ENCODE measurements at places on chromosomes 4 and X. TPM values are rescaled to one million over a fixed set of nuclear protein-coding genes. Genes with fewer than 3 reads are reported as not detected.

The RP2 gene
- total RNA-seq: 13.9 TPM

DNA sequence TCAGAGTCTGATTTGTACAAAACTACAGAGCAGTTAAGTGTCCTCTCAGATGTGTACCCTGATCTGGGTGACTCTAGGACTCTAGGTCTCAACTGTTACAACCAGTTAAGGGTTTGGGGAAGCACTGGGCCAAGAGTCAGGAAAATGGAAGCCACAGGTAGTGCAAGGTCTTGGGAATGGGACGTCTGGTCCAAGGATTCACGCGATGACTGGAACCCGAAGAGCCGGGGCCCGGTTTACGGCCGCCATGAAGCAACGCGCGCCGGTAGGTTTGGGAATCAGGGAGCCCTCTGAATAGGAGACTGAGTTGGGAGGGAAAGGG lies 321 bp upstream of the HPRT1 start:
- H3K4me1 ChIP-seq: peaks cover 12% of the 10 kb centered on the region
- DNase-seq: no peak

GRCh38 chr4:5165420-5166369 lies 114.4 kb downstream of the STK32B start:
- DNase-seq: no peak
- no peaks in the 10 kb centered on the region for H3K4me1 ChIP-seq
- H3K4me3 ChIP-seq: no peak overlapping the region
- no peak overlapping the region for H3K27ac ChIP-seq
- no peaks in the 10 kb centered on the region for H3K36me3 ChIP-seq
- no peaks in the 10 kb centered on the region for H3K27me3 ChIP-seq

DNA sequence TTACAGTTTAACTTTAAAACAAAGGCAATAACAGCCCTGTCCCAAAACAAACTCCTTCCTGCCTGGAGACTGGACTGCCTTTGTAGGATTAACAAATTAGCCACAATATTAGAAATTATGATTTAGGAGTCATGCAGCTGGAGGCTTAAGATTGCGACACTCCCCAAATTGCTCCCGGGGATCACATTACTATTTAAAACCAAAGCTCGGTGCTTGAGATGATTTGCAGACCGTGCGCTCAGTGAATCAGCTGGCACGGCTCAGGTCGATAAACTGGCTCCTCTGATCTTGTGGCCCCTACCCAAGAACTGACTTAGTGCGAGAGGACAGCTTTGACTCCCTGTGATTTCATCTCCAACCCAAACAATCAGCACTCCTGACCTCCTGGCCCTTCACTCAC lies 829.3 kb downstream of the NLGN4X start:
- DNase-seq: no peak
- H3K36me3 ChIP-seq: no peaks in the 10 kb centered on the region
- no peaks in the 10 kb centered on the region for H3K4me1 ChIP-seq

GRCh38 chrX:145609951-145610511 lies 207.6 kb upstream of the SLITRK2 start:
- no peaks in the 10 kb centered on the region for H3K4me1 ChIP-seq
- no peak overlapping the region for H3K27ac ChIP-seq
- H3K4me3 ChIP-seq: no peak overlapping the region
- H3K27me3 ChIP-seq: no peaks in the 10 kb centered on the region
- no peaks in the 10 kb centered on the region for H3K36me3 ChIP-seq

The RTL9 gene
- total RNA-seq: not detected

- no peak for DNase-seq
- H3K27me3 ChIP-seq: no peaks in the 10 kb centered on the region
- H3K4me1 ChIP-seq: no peaks in the 10 kb centered on the region
- H3K27ac ChIP-seq: no peak overlapping the region
- H3K36me3 ChIP-seq: no peaks in the 10 kb centered on the region
These were observed 466.8 kb upstream of the INTU start for GRCh38 chr4:127165971-127166370.

The SRD5A3 gene
- 5.6 TPM for total RNA-seq

The DNAAF6 gene
- not detected for total RNA-seq

The FMR1NB gene
- not detected for total RNA-seq

The EREG gene
- total RNA-seq: 6.4 TPM

DNA sequence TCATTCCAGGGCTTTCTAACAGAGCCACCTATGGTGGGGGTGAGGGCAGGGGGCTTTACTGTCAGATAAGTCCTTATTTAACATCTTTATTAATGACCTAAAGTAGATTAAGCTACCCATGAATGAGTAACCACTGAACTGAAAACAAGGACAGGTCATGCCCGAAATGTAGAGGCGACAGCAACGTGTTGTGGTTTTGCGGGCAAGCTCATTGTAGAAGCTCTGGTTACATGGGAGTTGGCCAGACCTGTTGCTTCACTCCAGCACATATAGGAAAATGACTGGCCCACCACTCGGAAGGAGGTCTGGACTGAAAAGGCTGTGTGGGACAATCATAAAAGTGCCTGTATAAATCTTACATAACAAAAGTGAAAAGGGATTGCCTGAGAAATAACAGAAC lies 109.6 kb upstream of the NDP start:
- no peak overlapping the region for H3K27ac ChIP-seq
- no peaks in the 10 kb centered on the region for H3K4me1 ChIP-seq
- DNase-seq: no peak
- no peaks in the 10 kb centered on the region for H3K36me3 ChIP-seq

- H3K4me3 ChIP-seq: no peak overlapping the region
- DNase-seq: no peak
- H3K36me3 ChIP-seq: no peaks in the 10 kb centered on the region
- no peaks in the 10 kb centered on the region for H3K27me3 ChIP-seq
- no peak overlapping the region for H3K27ac ChIP-seq
- no peaks in the 10 kb centered on the region for H3K4me1 ChIP-seq
These were observed 138.2 kb downstream of the EMCN start for GRCh38 chr4:100379583-100380105.

DNA sequence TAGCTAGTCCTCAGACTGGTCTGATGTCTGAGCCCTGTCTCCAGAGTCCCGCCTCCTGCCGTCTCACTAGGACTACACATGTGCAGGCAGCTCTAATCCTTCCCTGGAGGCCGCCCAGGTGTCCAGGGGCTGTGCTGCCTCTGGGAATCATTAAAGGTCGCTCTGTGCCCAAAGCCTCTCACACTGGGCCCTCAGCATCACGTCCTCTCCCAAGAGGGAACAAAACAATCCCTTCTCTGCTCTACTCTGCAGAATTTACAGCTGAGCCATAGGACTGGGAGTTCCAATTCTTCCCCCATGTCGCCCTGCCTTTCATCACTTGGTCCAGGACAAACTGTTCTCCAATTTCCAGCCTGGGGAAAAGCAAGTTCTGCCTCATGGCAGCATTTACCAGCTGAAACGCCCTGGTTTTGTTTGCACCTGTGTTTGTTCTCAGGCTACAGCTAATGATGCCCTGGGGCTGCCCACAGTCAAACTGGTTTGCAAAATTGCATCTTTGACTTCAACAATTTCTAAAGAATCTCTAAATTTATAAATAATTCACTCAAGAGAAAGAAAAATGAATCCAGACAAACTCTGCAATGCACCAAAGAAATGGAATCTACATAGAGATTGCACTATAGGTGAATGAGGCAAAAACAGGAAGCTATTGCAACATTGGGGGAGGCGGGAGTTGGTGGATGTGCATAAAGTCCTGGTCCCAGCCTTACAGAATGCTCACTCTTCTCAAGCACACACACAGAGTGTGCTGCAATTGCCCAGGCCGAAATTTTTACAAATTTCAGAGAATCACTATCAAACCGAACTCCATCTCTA lies 7.2 kb upstream of the MRFAP1 start:
- H3K27ac ChIP-seq: no peak overlapping the region
- DNase-seq: no peak
- no peak overlapping the region for H3K4me3 ChIP-seq

The COL4A5 gene
- not detected for total RNA-seq

GRCh38 chr4:132809298-132810032 lies 339.6 kb upstream of the PCDH10 start:
- no peak overlapping the region for H3K27ac ChIP-seq
- H3K27me3 ChIP-seq: no peaks in the 10 kb centered on the region
- H3K4me1 ChIP-seq: no peaks in the 10 kb centered on the region
- no peak for DNase-seq

The ZNF185 gene
- total RNA-seq: 12.4 TPM

DNA sequence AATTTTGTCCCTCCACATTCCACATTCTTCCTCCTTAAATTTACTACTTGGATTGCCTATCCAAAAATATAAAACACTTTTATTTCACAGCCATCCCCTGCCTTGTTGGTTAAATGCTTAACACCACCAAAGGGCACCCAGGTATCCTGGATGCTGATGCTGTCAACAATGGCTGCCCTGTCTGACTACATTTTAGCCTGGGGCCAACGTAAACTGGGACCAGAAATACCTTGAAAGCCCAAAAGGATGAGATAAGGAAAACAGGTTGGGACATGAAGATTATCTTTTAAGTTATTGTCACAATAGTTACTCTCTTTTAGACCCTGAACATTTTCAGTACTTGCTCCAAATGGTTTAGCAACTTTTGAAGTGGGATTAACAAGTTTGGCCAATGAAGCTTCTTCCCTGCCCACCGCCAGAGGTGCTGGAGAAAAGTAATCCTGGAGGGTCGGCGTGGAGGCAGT lies 775 bp upstream of the YIPF6 start:
- no peaks in the 10 kb centered on the region for H3K27me3 ChIP-seq
- H3K4me3 ChIP-seq: peak overlapping the region; percentile 93
- H3K4me1 ChIP-seq: peaks cover 14% of the 10 kb centered on the region
- peak overlapping the region; percentile 97 for H3K27ac ChIP-seq
- peak; percentile 38 for DNase-seq

- no peaks in the 10 kb centered on the region for H3K4me1 ChIP-seq
- no peaks in the 10 kb centered on the region for H3K36me3 ChIP-seq
- no peak overlapping the region for H3K27ac ChIP-seq
- H3K27me3 ChIP-seq: no peaks in the 10 kb centered on the region
- DNase-seq: no peak
- H3K4me3 ChIP-seq: no peak overlapping the region
These were observed 15.3 kb downstream of the FGFR3 start for GRCh38 chr4:1808396-1808795.

DNA sequence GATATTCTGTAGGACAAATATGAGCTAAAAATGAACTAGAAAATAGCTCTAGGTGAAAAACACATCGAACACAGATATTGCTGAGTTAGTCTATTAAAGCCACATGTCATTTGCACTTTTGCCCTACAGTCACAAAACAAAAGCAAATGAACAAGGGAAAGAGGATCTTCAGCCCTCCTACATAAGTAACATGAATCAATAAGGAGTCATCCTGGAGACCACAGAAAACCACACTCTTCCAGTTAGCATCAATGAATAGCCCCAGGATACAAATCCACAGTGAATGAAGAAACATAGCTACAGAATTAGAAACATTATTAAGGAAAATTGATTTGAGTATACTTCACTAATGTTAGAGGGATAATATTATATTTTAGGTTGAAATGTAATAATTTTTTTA lies 311.4 kb downstream of the MAPK10 start:
- H3K27ac ChIP-seq: no peak overlapping the region
- DNase-seq: no peak
- no peaks in the 10 kb centered on the region for H3K27me3 ChIP-seq
- H3K4me3 ChIP-seq: no peak overlapping the region
- H3K4me1 ChIP-seq: no peaks in the 10 kb centered on the region

- H3K27ac ChIP-seq: no peak overlapping the region
- DNase-seq: no peak
- H3K27me3 ChIP-seq: no peaks in the 10 kb centered on the region
- H3K36me3 ChIP-seq: no peaks in the 10 kb centered on the region
- no peaks in the 10 kb centered on the region for H3K4me1 ChIP-seq
These were observed 10.3 kb downstream of the AFAP1 start for GRCh38 chr4:7929118-7929951.

The DCAF8L2 gene
- not detected for total RNA-seq

DNA sequence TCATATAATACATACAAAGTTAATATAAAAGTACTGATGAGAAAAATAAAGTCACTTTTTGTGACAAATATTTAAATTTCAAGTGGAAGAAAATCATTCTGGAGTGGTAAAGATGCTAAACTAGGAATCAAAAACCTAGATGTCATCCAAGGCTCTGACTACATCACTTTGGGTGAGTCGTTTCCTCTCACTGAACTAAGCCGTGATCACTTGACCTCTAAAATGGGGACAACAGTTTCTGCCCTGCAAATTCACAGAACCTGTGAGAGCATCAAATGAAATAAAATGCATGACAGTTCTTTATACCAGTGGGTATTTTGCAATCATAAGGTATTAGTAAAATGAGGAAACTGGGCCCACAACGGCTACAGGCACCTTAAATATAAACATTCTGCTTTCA lies 63.8 kb downstream of the PRDM5 start:
- DNase-seq: no peak
- H3K36me3 ChIP-seq: no peaks in the 10 kb centered on the region
- H3K27ac ChIP-seq: no peak overlapping the region
- H3K4me3 ChIP-seq: no peak overlapping the region
- H3K27me3 ChIP-seq: no peaks in the 10 kb centered on the region
- no peaks in the 10 kb centered on the region for H3K4me1 ChIP-seq

DNA sequence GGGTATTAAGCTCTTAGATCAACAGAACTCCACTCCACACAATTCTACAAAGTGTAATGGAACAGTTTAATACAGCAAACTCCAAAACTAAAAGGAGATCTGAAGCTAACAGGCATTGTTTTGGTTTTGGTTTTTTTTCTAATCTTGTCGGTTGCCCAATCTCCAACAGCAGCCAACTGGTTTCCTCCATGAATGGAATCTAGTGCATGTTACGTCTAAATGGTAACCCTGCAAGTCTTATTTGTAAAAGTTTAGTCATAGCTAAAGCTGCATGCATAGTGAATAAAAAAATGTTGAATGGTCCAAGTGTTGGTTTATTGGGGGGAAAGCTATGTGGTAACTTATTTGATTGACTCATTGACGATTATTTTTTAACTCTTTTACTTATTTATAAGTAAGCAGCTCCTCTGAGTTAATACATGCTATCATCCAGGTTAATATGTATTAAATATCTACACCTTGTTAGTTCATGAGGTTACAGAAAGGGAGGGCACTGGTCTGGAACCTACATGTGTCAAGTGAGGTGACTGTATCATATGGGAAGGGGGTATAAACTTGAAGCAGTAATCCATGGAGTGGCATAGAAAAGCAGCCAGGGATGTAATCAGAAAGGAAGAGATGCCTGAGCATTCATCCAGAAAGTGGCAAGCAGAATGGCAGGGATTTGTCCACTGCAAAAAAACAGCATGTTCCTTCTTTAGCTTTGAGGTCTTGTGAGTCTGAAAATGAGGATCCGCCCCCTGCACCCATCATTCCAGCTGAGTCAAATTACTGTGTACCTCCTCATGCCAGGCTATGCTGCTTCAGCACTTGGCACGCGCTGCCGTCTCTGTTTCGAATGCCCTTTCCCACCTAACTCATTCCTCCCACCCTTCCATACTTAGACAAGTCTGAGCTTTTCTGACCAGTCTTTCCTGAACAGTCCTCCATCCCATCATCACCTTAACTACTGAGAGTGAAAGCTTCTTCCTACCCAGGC lies 81.7 kb downstream of the PDGFC start:
- H3K27me3 ChIP-seq: no peaks in the 10 kb centered on the region
- no peak for DNase-seq
- H3K4me3 ChIP-seq: no peak overlapping the region
- H3K36me3 ChIP-seq: no peaks in the 10 kb centered on the region
- H3K27ac ChIP-seq: no peak overlapping the region

Data from natural killer cell (primary cell).